ENCODE measurements at places on chromosomes 13 and 19.

GRCh38 chr13:112674412-112675365, 15.1 kb upstream of the ATP11A start:
- no peak for DNase-seq

DNA sequence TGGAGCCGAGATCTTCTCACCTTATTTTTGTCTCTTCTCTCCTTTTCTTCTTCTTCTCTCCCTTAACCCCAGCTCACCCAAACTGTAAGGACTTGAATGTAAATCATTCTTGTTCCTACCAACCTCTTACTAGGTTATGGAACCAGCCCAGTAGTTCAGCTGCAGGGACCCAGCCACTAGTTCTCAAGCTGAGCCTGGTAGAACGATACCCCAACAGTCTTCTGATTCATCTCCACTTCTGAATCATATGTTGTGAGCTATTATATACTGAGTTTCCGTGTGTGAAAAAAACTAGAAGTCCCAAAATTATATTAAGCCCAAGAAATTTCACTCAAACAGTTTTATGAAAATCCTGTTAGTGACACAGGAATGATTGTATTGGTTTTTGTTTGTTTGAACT, 67.7 kb downstream of the DCT start:
- DNase-seq: no peak

DNA sequence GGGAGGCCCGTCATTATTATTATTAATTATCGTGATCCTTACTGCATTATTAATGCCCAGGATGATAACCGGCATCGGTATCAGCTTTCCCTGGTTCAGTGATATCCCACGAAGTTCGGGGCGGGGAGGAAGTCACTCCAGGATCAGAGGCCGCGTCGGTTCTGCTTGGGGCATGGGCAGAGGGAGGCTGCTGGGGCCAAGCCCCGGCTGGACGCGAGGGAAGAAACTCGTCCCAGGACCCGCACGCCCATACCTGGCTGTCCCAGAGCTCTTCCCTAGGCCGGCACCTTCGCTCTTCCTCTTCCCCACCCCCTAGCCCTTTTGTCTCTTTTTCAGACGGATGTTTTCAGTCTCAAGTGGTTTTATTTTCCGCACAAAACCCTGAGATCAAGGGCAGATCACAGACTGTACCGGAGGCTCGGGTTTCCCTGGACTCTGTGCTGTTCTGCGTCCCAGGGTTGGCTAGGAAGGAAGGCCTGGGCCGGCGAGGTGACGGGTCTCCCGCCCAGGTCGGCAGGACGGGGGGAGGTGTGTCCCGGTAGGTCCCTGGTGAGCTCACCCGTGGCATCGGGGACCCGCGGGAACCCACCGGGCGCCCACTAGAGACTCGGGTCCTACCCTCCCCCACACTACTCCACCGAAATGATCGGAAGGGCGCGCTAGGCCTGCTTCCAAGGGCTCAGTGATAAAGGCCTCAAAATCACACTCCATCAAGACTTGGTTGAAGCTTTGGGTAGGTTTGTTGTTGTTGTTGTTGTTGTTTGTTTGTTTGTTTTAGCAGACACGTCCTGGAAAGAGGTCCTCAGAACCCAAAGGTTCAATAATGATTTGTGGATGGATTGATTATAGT, 7.9 kb downstream of the ZIC2 start:
- no peak for DNase-seq

- DNase-seq: no peak
Observed at GRCh38 chr19:58317476-58318072, 9.2 kb upstream of the ZSCAN22 start.

- no peak for DNase-seq
Observed at GRCh38 chr19:2711172-2711874, 8.8 kb upstream of the GNG7 start.

DNA sequence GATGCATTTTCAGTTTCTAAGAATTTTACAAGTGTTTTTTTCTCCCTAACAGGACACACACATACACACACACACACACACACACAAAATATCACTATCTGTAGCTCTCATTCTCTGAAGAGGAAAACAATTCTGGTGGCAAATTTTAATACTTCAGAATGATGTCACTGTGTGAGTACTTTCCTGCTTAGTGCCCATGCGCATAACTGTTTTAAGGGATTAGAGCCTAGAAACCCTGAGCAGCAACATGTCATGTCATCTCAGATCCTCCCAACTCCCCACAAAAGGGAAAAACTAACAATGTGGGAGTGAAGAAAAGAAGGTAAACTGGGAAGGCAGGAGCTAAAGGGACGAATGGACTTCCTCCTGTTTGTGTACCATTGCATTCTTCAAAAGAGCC, 401.2 kb downstream of the SPRY2 start:
- DNase-seq: no peak

- DNase-seq: no peak
Observed at GRCh38 chr13:71770710-71771109, 96.3 kb downstream of the DACH1 start.

- DNase-seq: no peak
Observed at GRCh38 chr13:69956349-69956748, 151.3 kb upstream of the ATXN8OS start.

DNA sequence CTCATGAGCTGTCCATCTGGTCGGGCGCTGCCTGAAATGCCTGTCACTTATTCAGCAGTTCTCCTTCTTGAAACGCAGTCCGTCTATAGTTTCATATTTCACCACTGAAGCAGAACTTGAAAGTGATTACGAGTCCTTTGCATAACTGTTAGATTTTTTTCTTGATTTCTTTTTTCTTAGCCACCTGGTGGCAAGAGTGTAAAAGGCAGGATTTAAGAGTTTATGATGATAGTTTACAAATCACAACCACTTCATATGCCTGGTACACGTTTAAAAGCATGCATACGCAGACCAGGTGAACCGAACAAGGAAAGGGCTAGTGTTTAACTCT, 45.8 kb downstream of the GGACT start:
- DNase-seq: no peak

DNA sequence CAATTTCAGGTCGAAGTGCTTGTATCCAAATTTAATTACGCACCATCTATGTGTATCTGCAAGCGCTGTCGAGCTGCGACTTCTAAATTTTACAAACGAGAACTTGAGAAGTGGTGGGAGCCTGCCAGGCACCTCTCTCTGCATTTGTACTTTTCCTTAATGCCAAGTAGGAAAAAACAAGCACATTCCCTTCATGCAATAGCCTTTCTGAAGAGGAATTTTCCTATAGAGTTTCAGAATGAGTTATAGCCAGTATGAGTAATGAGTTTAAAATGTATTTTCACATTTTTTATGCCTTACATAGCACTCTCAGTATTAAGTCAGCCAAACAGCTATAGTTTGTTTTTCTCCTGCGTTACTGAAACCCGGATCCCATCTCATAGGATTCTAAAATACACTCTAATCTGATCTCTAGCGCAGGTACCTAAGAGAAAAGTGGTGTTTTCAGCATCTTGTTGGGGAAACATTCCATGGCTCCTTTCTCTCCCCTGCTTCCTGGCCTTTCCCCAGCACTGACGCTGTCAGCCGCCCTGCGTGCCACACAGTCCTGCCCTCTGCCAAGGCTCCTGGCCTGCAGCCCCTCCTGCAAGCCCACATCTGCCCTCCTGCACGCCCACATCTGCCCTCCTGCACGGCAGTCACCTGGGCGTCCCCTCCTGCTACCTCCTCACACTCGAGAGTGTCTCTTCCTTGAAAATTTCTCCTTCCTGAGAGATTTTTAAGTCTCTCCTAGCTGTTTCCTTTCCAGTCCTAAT, 526.9 kb downstream of the MYO16 start:
- no peak for DNase-seq

DNA sequence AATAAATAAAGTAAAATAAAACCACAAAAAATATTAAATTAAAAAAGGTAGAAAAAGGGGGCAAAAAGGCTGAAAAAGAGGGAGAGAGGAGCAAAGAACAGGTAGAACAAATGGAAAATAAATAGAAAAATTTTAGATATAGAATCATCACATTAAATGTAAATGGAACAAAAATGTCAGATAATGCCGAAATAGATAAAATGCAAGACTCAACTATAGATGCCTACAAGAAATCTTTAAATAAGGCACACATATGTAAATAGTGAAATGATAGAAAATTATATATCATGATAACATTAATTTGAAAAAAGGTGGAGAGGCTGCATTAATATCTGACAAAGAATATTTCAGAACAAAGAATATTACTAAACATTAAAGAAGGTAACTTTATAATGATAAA, 477.1 kb upstream of the SPRY2 start:
- no peak for DNase-seq

DNA sequence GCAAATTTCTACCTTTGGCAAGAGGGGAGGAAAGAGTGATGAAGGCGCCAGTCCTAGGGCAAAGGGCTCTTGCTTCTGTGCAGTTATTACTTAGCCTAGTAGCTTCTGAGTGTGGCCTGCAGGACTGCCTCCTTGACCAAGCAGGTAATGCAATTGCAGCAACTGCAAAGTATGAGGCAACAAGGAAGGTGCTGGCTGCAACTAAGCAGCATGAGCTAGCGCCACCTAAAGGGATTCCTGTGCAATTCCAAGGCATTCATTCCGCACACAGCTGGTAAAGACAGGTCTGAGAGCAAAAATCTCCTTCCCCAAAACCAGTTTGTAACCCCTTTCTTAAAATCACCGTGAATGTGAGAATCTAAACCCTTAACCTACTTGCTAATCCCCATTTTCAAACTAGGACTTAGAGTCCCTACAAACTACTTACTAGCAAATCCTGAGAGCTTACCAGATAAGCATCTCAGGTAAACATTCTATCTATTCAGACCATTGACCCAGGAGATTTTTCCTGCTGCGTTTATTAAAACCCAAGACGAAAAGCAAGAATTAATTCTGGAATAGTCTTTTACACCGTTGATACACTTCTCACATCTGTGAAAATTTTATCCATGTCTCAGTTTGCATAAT, 62.9 kb downstream of the DCT start:
- no peak for DNase-seq

- DNase-seq: no peak
Observed at GRCh38 chr19:32067685-32068084, 277.7 kb upstream of the ZNF507 start.

GRCh38 chr19:2275588-2276428, 6.2 kb downstream of the PEAK3 start:
- DNase-seq: no peak

- DNase-seq: no peak
Observed at GRCh38 chr13:100235311-100235901, 146.5 kb downstream of the PCCA start.

DNA sequence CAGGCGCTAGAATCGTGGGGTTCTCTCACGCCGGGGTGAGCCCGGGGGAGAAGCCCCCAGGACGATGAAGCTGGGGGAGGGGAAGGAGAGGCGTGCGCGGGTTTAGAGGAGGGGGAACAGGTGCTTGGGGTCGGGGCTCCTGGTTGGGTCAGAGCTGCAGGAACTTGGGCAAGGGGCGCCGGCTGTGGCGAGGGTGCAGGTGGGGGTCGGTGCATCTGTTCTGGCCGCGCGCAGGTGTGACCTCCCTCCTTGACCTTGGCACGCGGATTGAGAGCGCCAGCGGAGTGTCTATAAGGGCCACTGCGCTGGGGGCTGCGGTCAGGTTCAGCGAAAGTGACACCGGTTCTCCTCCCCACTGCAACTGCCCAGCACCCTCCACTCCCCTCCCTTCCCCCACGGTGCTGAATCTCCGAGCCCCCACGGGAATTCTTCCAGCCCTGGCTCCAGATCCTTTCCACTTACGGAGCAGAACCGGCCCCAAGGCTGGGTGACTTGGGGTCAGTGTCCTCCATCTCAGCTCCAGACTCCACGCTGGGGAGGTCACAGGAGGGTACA, 618 bp downstream of the TMEM38A start:
- DNase-seq: no peak

DNA sequence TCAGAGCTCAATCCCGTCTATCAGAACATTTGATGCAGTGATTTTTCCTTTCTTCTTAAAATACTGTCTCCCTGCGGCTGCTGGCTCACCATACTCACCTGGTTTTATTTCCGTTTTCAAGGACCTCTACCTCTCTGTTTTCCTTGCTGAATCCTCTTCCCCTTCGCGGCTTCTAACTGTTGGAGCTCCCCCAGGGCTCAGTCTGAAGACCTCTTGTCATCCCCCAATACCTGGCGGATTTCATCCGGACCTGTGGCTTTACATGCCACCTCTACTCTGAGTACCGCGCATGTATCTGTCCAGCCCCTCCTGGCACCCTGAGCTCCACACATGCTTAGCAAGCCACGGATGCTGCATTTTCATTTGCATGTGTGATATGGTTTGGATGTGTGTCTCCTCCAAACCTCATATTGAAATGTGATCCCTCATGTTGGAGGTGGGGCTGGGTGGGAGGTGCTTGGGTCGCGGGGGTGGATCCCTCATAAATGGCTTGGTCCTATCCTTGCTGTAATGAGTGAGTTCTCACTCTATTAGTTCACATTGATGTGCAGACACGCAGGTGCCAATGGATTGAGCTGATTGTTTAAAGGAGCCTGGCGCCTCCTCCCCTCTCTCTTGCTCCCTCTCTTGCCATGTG, 106.2 kb upstream of the LSM14A start:
- DNase-seq: no peak

DNA sequence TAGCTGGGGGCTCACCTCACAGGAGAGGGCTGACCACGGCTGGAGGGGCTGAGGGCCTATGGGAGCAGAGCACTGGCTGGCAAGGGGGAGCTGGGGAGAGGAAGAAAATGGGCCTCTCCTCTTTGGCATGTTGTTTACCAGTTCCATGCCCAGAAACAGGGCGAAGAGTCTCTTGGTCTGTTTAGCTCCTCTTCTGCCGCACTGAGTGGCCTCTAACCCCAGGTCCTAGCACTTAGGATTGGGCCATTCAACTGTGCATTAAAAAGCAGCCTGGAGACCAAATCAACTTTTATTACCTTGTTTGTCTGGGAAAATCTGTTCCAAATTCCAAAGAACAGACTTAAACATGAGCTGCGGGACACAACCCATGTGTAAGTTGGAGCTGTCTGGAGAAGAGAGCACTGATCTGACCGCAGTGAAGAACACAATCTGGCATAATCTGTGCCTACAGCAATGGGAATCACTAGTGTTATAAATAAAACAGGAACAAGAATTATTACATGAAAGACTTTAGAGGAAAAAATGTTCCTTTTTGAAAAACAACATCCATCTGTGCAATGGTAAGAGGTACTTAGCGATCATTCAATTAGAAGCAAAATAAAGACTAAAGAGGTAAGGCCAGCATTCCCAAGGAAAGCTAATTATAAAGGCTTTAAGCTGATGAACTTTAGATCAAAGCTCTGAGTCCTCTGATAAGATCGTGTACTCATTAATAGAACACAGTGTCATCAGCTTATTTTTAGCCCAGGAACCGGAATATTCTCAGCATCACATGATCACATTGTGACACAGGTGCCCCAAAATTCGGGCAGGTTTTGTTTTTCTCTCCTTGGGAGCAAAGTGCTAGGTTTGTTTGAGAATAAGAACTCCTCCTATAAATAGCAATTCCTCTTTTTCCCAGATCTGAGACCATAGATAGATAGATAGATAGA, 243.2 kb downstream of the COL4A1 start:
- no peak for DNase-seq

DNA sequence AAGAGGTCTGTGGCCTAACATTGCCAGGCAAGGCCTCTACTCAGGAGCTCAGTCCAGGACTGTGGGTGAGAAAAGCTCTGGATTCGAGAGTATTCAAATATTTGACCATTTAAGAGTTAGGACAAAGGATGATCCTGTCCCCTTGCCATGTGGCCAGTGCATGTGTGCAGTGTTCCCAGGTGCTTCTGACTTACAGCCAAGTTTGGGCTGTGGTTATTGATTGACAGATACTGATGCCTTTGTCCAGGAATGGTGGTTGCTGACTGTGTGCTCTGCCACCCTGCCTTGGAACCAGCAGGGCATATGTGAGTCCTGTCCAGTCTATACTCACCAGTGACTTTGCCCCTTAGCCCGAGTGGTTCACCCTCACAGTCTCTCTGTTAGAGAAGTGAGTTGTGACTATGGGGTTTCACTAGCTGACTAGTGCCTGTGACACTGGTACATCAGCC, 51.9 kb downstream of the GARRE1 start:
- no peak for DNase-seq

GRCh38 chr13:79541426-79542049, 60.6 kb downstream of the NDFIP2 start:
- DNase-seq: no peak

All from stimulated activated CD4-positive, alpha-beta T cell treated with anti-CD3 and anti-CD28 coated beads, Interleukin-4, amount 100 ng/mL, for 48 hours (primary cell).